Astrocyte of the spinal cord (primary cell): ENCODE measurements at places on chromosomes 1 and 21.
A peak's percentile ranks its signal among the peaks of the same experiment; 100 is the strongest.

DNA sequence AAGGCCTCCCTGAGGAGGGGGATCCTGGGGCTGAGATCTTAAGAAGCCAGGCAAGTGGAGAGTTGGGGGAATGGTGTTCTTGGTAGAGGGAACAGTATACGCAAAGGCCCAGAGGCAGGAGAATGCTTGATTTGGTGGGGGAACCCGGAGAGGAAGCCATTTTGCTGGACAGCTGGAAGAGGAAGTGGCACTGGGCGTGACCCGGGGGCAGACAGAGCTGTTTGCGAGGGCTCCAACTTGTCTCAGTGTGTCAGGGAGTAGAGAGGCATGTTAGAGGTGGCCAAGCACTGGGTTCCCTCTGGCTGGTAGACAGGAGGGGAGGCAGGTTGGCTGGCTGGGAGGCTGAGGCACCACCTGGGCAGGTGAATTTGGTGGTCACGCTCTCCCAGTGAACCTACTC is 96.3 kb upstream of the ACTL8 start:
- DNase-seq = no peak

- DNase-seq = peak; percentile 47
These were observed 17.3 kb downstream of the LAMC1 start for GRCh38 chr1:183040547-183040971.

- no peak for DNase-seq
These were observed 175.9 kb downstream of the IFI44 start for GRCh38 chr1:78825561-78825960.

DNA sequence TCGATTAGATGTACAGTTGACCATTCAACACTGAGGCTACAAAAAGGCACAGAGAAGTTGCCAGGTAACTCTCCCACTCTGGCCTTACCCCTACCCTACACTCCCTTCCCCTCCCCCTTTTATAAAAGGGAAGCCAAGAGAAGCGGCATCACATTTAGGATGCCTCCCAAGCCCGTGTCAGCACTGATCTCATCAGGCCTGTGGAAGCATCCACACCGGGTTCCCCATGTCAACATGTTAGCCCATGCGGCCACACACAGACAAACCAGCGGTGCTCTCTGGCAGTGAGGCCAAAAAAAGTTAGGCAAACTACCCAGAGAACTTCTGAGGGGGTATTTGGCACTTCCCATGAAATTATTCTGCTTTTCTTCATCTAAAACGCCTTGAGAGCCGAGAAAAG is 29.9 kb downstream of the BCAR3 start:
- no peak for DNase-seq

DNA sequence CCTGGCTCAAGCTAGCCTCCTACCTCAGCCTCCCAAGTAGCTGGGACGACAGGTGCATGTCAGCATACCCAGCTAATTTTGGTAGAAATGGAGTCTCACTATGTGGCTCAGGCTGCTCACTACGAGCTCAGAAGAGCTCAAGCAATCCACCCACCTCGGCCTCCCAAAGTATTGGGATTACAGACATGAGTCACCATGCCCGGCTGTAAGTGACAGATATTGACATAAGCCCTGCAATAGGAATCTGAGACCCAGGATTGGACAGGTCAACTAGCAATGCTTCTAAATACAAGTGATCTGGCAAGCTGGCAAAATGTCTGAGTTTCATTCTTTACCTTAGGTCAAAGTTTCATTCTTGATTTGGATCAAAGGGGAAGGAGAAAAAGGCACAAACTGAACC is 40.5 kb upstream of the H6PD start:
- DNase-seq = no peak

GRCh38 chr1:108038653-108039236 is 73.8 kb upstream of the VAV3 start:
- DNase-seq = no peak

DNA sequence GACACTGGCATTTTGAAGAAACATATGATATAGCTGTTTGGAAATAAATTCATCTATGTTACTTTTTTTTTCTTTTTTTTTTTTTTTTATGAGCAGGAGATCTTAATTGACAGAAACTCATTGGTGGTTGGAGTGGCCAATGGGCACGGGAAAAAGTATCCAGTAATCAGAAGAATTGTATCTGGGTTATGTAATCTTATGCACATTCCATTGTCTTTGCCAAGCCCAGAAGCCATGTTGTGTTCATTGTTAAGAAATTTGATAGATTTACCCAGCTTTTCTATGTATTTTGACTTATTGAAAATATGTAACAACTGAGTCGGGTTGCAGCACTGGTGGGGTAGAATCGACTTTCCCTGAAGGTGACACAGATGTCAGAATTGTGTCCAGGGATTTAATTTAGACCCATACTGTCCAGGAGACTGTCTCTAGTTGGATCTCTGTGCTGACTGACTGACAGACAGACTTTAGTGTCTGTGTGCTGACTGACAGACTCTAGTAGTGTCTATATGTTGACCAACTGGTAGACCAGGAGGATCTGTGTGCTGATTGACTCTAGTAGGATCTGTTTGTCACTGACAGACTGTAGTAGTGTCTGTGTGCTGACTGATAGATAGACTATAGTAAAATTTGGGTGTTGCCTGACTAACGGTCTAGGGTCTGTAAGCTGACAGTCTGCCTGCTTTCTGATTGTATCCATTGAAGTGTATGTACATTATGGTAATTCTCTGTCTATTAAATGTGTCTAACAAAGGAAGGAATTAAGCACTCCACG is 12.3 kb upstream of the C4BPB start:
- no peak for DNase-seq

- no peak for DNase-seq
These were observed 77.8 kb downstream of the TIAM1 start for GRCh38 chr21:31266241-31266640.

GRCh38 chr1:15453734-15454133 is 2.8 kb upstream of the CELA2A start:
- peak; percentile 35 for DNase-seq

- DNase-seq = no peak
These were observed 68.3 kb upstream of the RC3H1 start for GRCh38 chr1:174090471-174090870.

DNA sequence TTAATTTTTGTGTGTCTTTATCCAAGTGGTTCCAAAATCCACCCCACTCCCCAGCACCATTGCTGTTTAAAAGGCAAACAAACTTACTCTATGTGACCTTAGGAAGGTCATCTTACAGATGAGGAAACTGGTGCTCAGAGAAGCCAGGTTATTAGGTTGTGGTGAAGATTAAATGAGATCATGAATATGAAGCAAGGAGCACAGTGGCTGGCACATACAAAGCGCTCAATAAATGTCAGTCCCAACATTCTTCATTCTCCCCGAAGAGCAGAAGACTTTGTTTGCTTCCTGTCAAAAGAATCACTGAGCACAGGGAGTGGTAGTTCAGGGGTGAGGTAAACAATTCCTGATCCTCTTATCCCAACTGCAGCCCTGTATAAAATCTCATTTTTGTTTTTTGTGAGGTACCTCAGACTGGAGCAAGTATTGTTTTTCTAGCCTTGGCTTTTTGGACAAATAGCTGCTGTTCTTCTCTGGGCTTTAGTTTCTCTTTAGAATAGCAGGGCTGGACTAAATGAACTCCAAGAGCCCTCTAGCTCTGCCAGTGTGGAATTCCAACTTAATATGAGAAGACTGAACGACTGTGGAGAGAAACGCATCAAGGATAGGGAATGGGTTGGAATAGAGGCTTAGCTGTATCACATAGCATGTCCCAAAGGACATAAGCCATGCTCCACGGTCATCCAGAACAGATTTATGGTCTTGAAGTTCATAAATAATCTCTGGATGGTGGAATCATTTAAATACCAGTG is 455.3 kb upstream of the USP24 start:
- no peak for DNase-seq

- no peak for DNase-seq
These were observed 9.0 kb downstream of the TRAF5 start for GRCh38 chr1:211335522-211336157.

- DNase-seq = peak; percentile 8
These were observed 57.5 kb upstream of the IL12RB2 start for GRCh38 chr1:67250051-67250653.

- peak; percentile 61 for DNase-seq
These were observed 9.9 kb upstream of the MTARC1 start for GRCh38 chr1:220776720-220777326.

GRCh38 chr21:45164124-45164511 is 89.7 kb downstream of the ADARB1 start:
- no peak for DNase-seq

- DNase-seq = peak; percentile 68
These were observed 11.6 kb upstream of the TNFSF18 start for GRCh38 chr1:173062150-173062938.

DNA sequence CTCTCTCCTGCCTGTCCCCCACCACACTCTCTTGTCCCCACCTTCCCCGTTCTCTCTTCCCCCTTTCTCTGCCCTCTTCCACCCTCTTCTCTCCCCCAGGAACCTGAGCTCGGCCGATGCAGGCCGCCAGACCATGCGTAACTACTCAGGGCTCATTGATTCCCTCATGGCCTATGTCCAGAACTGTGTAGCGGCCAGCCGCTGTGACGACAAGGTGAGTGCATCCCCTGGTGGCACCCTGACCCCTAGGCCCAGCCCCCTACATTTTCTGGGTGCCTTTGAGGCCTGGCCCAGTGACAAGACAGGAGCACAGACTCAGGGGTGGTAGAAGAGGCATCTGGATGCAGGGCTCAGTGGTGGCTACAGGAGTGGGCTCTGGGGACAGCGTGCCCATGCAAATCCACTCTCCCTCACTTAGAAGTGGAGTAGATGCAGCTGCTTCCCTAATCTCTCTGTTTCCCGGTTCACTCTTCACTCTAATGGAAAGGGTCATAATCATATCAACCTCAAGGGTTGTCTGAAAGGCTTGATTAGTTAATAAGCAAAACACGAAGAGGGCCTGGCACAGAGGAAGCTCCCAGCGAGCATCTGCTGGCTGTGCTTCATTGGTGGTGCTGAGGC is 37.0 kb downstream of the PKP1 start:
- DNase-seq = no peak

GRCh38 chr1:228963795-228964177 is 228.5 kb downstream of the RHOU start:
- DNase-seq = no peak

- no peak for DNase-seq
These were observed 259.3 kb downstream of the SRGAP2C start for GRCh38 chr1:121444096-121444495.

DNA sequence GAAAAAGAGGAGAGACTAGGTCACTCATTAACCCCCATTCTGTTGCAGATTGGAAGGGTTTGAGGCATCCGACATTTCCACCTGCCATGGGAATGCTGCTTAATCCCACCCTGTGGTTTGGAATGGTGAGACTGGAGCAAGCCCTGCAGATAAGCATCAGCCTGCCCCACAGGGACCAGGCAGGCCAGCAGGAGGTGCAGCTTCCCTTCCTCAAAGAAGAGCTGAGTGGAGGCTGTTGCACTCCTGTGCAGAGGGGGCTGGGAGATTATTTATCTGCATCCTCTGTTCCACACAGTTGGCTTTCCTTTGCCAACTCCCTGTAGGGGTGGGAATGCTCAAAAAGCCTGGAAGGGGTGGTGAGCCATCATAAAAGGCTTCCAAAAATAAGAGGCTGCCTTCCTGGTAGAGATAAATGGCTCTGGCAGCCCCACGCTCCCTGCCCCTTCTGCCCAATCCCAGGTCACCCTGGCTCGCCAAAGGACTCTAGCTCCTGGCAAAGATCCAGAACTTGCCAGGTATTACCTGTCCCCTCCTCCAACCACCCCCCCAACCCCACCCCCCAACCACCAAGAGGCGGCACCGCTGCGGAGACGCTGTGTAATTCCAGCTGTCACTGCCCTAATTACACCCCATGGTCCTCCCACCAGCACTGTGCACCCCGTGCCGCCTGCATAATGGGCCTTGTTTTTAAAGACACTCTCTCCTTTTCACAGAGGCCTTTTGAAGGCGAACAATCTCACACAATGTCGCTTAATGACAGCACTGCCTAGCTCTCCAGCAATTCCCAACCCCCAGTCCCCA is 83.0 kb upstream of the ZC3H12A start:
- no peak for DNase-seq

- no peak for DNase-seq
These were observed 22.1 kb downstream of the LRRC52 start for GRCh38 chr1:165565751-165566490.

DNA sequence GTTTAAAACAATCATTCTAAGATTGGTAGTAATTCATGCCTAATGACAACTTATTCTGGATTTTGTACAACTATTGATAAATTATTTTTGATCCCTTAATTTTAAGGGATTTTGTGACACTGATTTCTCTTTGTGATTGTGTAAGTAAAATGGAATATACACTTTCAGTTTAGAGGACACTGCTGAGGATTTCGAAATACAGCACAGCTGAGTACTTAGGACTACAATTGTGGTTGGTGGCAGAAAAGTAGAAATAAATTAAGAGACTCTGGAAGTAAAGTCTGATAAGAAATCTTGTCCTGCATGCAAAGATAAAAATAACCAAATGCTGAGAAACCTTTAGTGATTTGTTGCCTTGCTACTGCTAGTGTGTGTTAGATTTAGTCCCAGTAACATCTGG is 40.0 kb downstream of the TYW3 start:
- no peak for DNase-seq

- DNase-seq = peak; percentile 73
These were observed 21.6 kb upstream of the PCP4 start for GRCh38 chr21:39845571-39846130.

DNA sequence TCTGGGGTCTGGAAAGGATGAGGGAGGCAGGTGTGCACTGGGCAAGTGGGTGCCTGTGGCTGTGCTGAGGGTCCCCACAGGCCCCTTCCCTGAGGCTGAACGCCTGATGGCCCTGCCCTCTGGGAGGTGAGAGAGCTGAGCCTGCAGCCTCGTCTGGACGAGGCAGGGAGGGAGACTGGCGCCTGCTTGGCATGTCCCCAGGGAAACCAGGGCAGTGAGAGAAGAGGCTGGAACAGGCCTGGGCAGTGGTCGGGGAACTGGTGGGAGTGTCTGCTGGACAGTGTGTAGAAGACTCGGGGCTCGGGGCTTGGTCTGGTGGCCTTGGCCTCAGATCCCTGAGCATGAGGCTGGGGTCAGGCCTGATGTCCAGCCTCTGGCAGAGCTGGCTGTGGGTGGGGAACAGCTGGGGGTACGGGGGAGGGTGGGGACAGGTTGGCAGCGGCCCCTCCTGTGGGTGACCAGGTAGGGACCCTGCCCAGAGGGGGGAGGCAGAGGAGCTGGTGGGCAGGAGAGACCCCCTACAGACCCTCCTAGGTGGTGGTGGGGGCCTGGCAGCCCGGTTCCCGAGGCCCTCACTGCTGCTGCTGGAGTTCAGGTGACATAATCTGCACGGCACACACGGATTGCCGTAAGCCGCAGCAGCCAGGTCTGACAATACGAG is 30.8 kb upstream of the PLCH2 start:
- no peak for DNase-seq

GRCh38 chr1:231162297-231162969 is 575 bp downstream of the TRIM67 start:
- peak; percentile 46 for DNase-seq

- peak; percentile 90 for DNase-seq
These were observed 98.0 kb upstream of the DUSP10 start for GRCh38 chr1:221839782-221840395.

GRCh38 chr1:214364786-214365295 is 83.9 kb downstream of the SMYD2 start:
- no peak for DNase-seq
